ENCODE measurements at places on chromosomes 5 and 9.

DNA sequence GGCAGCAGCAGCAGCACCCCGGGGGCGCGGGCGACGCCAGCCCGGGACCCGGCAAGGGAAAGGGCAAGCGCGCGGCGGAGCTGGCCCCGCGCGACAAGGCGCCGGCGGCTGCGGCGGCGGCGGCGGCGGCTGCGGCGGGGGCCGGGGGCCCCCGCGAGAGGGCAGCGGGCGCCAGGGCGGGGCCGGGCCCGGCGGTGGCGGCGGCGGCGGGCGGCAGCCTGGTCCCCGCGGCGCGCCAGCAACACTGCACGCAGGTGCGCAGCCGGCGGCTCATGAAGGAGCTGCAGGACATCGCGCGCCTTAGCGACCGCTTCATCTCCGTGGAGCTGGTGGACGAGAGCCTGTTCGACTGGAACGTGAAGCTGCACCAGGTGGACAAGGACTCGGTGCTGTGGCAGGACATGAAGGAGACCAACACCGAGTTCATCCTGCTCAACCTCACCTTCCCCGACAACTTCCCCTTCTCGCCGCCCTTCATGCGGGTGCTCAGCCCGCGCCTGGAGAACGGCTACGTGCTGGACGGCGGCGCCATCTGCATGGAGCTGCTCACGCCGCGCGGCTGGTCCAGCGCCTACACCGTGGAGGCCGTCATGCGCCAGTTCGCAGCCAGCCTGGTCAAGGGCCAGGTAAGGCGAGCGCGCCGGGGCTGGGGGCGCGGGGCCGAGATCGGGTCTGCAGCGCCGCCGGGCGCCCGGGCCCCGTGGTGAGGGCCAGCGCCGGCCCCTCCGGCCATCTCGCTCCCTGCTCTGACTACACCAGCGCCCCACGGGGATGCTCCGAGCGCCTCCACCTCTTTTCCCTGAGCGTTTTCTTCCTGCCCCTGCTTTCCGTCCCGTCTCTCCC is at the start of gene UBE2QL1:
Gene UBE2QL1, plus strand, starts transcription at position 238 of the 843 bp plus-strand sequence. Its CDS starts 35 bp downstream, at position 273.
- DNase-seq, result no peak

DNA sequence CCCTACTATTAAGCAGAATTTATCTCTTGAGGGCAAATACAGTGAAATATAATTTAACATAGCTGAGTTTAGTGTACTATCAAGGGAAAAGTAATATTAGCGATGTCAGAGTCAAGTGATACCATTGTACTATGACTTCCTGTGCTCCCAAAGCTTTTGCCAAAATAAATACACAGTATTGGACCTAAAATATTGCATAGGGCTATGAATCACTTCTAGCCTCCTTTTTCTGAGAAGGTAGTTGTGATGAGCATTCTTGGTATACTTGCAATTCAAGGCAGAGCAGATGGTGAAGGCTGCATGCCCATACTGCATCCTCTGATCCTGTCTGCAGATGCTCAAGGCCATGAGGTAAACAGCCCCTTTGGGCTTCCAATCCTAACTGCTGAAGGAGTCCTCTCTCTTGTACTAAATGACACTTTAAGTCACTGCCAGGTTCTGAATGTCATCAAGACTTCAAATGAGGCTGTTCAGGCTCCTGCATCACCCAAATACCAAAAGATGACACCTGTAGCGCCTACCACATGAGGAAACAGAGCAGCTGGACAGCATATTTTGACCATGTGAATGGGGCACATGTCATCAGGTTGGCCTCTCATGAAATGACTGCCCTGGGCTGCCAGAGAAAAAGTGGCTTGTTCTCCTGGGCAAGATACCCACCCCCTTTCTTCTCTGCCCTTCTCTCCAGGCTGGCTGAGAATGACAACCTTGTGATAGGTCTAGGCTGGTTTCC is 29.7 kb upstream of the PPP2CA start:
- DNase-seq, result no peak

DNA sequence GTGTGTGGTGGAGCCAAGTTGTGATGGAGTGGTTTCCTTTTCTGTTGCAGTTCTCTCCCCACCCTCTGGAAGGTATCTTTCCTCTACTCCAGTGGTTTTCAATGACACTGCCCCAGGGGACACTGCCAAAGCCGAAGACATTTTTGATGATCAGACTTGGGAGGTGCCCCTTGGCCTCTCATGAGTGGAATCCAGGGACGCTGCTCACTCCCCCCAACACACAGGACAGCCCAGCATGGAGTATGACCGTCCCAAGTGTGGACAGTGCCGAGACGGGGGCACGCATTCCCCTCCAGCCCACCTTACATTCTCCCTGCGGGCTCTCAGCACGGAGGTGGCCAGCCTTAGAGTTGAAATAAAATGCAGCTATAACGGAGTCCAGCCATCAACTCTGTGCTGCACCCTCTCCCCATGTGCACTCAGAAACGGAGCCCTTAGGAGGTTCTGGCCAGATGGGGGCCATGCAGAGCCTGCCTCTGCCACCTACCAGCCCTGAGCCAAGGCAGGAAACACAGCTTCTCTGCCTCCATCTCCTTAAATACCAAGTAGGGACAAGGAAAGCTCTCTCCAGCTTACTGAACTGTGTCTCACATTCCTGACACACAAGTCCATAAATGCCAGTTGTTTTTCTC is 150.8 kb downstream of the ROR2 start:
- DNase-seq, result no peak

DNA sequence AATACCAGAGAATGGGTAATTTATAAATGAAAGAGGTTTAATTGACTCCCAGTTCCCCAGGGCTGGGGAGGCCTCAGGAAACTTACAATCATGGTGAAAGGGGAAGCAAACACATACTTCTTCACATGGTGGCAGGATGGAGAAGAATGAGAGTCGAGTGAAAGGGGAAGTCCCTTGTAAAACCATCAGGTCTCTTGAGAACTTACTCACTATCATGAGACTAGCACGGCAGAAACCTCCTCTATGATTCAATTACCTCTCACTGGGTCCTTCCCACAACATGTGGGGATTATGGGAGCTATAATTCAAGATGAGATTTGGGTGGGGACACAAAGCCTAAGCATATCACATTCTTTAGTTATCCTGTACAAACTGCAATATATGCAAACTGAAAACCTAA is 609.4 kb downstream of the MTRR start:
- no peak for DNase-seq

DNA sequence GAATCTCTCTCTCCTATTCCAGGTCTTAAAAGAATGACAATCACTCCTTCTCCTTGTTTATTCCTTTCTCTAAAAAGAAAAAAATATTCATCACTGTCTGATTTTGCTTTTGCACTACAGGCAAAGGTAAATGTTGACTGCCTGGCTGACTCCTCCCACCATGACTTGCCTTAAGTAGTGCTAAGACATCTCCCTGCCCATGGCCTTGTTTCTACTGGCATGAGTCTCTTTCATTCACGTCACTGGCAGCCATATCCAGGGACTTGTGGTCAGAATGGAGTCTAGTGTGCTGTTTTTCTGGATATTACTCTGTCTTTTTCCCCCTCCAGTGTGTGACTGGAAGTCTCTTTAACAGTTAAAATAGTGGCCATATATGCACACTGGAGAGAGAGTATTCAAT is 522.9 kb upstream of the DAB2 start:
- no peak for DNase-seq

DNA sequence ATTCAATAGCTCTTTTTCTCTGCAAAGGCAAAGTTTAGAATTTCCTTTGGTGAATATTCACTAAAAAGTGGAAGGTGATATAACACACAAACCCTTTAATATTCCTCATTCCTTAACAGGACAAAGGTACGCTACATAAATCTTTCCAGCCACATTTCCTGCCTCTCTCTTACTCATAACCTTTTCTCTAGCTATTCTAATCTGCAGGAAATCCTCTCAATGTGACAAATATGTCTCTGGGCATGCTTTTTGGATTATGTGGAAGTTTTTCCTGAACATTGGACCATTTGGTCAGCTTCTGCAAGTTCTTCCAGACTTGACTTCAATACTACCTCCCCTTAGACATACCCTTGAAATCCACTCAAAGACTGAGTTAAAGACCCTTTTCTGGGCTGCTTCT is 186.3 kb upstream of the TUSC1 start:
- DNase-seq, result no peak
